AG09319 (cell line): ENCODE measurements at places on chromosomes 12 and 14.

GRCh38 chr14:104602315-104602932 is 2.1 kb downstream of the TMEM179 start:
- no peak for DNase-seq

DNA sequence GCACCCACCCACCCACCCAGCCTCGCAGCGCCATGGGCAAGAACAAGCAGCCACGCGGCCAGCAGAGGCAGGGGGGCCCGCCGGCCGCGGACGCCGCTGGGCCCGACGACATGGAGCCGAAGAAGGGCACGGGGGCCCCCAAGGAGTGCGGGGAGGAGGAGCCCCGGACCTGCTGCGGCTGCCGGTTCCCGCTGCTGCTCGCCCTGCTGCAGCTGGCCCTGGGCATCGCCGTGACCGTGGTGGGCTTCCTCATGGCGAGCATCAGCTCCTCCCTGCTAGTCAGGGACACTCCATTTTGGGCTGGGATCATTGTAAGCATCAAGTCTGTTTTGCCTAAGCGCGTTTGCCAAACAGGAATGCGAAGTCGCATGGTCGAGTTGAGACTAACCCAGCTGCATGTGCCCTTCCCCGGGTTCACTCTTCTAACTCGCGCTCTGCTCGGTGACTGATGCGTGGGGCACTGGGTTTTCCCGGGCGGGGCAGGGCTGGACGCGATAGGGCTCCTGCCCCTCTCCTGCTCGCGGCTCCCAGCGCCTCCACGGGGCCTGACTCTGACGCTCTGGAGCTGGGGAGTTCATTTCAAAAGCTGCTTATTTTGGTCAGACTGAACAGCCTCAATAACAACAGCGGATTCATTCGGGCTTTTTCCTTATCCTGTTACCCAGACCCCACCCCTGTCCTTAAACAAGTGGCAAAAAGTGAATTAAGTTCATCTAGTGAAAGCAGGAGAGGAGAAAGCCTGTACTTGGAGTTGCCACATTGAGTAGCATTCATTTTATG is 458 bp downstream of the SSPN start:
- DNase-seq: no peak

DNA sequence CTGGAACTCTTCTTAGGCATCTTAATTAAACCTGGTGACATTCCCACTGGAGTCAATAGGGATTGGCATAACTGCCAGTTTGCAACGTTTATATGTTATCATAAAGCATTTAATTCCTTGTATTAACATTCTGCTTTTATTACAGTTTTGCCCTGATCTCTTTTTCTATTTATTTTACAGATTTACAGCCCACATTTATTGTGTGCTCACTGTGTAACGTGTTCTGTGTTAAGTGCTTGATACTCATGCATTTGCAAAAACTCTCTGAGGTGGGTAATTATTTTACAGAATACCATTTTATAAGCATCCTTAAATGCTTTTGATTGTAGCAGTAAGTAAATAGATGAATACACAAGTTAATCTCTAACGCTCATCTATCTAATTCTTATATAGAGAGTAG is 341.5 kb upstream of the FAR2 start:
- DNase-seq: no peak

GRCh38 chr12:53726341-53726740 is 911 bp downstream of the CALCOCO1 start:
- no peak for DNase-seq

DNA sequence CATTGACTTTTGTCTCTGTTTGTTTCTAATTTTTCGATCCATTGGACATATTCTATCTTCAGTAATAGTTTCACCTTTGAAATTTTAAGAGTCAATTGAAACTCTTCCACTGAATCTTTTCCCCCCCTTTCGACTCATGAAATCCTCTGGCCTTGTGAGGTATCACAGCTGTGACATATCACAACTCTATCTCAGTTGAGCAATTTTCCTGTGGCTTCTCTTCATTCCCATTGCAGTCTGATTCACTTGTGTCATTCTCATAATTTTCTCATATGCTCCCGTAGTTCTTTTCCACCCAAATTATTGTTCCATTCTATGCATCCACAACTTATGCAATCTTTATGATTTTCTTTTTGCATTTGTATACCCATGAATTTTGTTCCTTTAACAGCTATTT is 261.6 kb downstream of the DACT1 start:
- no peak for DNase-seq

- DNase-seq: no peak
Measured at GRCh38 chr12:56931474-56931978, 2.7 kb downstream of the SDR9C7 start.

DNA sequence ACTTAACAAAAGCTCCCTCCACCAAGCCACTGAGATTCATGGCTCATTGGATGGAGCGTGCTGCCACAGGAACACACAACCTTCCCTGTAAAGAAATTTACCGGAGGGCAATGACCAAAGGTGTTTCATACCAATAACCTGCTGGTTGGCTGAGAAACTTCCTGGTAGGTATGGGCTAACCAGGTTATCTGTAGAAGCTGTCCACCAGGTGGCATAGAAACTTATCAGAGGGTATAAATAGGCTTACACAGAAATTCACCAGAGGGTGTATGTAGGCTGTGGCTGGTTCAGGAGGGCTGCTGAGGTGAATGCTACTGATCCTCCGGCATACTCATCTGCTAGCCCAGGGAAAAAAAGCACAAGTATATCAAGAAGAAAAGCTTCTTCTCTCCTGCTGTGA is 27.1 kb upstream of the MTERF2 start:
- DNase-seq: no peak
